ENCODE measurements at places on chromosomes 4 and X.

GRCh38 chr4:100414016-100414790, 103.6 kb downstream of the EMCN start:
- no peak for DNase-seq

DNA sequence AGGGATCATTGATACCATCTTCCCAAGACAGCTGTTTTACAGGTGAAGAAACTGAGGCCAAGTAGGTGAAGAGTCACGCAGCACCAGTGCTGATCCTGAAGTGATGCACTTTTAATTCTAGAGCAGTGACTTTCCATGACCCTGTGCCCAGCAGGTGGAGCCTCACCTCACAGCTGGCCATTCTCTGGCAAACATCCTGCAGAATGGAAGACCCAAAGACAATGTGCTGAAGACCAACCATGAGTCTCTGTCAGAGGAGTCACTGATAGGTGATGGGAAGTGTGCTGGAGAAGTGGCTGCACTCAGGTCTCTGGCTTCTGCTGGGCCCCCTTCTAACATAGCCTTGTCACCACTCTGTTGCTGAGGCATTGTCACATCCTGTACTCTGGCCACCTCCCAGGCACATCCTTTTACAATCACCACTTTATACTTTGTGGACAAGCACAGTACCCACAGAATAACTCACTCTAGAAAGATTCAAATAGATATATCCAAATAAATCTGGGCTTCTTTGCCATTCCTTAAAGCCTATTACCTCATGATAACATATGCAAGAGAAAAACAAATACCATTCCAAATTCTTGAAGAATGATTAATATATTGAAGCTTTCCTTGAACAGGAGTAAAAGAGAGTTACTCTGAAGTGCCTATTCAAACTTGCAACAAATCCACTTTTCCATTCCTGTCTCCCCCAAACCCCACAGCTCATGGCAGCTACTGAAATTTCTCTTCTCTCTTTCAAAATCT, 64.1 kb upstream of the SCOC start:
- DNase-seq, result no peak

- DNase-seq, result no peak
Observed at GRCh38 chrX:3462166-3462508, 115.7 kb upstream of the MXRA5 start.

DNA sequence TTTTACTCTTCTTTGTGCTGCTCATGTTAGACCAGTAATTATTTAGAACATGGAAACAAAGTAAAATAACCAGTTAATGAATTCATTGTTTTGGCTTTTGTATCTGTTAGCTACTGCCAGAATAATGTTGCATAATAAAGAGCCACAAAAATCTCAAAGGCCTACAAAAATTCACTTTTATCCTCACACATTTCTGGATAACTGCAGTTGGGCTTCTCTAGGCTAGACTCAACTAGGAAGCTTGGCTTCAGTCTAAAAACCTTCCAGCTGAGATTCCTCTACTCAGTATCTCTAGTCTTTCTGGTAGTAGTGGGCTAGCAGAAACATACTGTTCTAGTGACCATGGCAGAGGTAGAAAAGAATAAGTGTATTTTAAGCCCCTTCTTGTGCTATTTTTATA, 73.0 kb downstream of the FAT4 start:
- no peak for DNase-seq

DNA sequence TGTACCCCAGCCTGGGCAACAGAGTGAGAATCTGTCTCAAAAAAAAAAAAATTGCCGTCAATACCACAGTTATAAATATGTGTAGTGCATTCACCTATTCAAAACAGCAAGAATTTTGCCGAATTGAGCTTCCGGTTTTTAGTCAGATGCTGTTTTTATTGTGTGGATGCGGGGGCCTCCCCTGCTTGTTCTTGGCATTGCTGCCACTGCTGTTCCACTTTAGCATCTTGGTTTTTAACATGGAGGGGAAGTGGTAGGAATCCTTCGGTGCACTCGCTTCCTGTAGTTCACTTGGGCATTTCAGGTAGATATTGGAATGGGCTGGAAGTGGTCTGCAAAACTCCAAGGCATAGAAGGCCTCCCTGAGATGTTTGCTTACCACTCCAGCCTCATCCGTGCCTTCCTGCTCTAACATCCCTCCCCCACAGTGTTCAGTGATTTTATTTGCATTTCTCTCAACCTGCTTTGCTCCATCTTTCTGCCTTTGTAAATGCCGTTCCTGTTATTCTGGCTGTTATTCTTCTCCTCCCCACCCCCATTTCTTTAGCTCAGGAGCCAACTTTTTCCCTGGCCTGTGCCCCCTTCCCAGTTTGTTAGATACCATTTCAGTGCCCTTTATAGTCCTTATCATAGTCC, 25.5 kb downstream of the MOB1B start:
- no peak for DNase-seq

DNA sequence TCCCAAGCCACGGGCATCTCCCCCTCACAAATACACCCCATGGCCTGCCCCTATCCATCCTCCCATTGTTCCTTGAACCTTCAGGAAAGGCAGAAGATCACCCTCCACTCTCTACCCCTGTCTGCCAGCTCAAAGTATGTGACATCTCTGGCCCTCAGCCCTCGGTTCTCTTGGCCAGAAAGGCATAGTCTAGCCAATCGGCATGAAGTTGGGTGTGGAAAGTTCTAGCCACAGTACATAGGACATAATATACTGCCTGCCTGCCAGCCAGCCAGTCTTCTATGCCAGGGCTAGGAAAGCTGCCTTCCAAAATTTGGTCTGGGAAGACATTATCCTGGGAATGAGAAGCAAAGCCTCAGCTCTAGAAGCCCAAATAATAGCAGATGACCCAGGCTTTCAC, 3.2 kb upstream of the PLP1 start:
- DNase-seq, result no peak

GRCh38 chr4:182189103-182189878, 53.9 kb upstream of the TENM3 start:
- DNase-seq, result no peak

GRCh38 chr4:34733185-34733941, 1511.0 kb downstream of the ARAP2 start:
- no peak for DNase-seq

DNA sequence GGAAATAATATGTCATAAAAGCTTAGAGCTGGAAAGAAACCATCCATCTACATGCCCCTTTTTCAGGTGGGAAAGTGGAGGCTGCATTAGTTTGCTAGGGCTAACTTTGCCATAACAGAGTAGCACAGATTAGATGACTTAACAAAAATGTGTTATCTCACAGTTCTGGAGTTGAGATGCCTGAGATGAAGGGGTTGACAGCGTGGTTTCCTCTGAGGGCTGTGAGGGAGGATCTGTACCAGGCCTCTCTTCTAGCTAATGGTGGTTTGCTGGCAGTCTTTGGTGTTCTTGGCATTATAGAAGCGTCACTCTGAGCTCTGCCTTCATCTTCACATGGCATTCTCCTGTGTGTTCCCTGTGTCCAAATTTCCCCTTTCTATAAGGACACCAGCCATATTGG, 2.4 kb downstream of the CHRNA9 start:
- no peak for DNase-seq

DNA sequence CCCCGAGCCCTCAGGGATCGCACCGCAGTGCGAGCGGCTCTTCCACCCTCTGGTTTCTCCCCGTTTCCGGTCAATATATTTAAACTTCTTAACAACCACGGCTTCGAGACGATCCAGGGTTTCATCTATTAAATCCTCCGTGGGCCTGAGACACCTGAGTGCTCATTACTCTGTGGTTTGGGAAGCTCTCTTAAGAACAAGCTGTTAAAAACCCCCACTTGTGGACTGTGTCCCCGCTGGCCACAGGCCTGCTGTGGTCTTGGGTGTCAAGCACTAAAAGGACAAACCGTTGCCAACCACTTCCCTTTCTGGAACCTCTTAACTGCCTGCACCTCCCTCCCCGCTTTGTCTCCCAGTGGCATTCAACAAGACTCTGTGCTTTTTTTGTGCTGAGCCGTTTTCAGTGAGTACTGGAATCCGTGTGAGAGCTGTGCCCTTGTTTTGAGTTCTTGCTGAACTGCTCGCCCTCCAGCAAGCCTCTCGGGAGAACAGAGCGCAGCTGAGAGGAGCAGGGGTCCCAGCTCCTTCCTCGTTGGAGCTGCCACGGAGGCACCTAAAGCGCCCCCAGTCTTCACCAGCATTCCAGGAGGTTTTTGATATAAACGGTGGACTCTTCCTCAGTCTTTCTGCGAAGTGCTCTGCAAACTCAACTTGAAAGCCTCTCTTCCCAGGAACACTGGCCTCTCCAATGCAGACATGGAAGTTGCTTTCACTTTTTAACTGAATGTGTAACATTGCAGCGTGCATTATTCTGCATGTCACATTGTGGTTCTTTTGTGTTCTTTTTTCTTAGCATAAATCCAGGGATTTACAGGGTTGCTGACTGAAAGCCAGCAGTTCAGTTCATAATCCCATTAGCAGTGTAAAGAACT, 691 bp upstream of the IGFBP7 start:
- no peak for DNase-seq

GRCh38 chrX:154411981-154412340, 622 bp downstream of the TAFAZZIN start:
- DNase-seq, result peak; percentile 44

GRCh38 chr4:183722731-183723560, 63.9 kb downstream of the TRAPPC11 start:
- DNase-seq, result peak; percentile 76

DNA sequence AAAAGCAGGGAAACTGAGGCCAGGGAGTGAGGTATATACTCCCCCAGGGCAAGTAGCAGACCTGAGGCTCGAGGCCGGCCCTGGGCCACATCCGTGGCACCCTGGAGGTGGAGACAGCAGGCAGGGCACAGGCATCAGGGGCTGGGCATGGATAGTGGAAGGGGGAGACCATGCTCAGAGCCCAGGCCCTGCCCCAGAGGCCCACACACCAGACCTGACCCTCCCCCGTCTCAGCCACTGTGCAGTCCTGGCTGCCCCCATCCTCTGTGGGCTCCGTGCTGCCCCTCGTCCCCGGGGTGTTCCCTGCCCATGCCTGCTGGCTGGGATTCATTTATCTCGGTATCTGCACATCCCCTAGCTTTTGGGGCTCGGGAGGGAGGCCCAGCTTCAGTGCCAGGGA, 103.1 kb upstream of the NKX1-1 start:
- no peak for DNase-seq

DNA sequence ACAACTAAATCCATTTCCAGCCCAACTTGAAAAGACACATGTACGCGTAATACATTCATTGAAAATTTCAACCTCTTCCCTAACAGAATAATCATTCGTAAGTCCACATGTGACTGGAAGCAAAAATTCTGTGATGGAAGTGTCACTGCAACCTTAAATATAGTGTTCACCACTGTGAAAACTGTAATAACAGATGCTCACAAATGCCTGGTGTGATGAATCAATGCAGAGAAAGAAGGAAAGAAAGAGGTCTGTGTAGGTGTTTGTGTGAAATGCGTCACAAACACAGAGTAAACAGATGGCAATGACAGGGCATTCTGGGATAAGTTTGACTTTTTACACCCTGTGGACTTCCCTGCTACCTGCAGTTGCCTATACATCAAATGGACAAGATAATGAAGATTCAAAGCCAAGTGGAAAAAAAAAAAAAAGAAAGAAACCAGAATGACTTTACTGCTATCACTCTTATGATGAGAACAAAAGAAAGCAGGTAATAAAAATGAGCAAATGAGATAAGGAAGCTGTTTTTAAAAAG, 123.3 kb downstream of the EPHA5 start:
- no peak for DNase-seq

DNA sequence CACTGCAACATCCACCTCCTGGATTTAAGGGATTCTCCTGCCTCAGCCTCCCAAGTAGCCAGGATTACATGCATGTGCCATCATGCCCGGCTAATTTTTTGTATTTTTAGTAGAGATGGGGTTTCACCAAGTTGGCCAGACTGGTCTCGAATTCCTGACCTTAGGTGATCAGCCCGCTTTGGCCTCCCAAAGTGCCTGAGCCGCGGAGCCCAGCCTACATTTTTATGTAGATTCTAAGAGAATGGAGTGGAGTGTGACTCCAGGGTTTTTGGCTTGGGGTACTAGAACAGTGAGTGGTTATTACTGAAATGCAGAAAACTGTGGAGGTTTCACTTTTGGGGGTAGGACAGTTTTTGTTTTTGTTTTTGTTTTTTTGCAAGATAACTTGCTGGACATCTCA, 806.0 kb downstream of the ADGRL3 start:
- no peak for DNase-seq

DNA sequence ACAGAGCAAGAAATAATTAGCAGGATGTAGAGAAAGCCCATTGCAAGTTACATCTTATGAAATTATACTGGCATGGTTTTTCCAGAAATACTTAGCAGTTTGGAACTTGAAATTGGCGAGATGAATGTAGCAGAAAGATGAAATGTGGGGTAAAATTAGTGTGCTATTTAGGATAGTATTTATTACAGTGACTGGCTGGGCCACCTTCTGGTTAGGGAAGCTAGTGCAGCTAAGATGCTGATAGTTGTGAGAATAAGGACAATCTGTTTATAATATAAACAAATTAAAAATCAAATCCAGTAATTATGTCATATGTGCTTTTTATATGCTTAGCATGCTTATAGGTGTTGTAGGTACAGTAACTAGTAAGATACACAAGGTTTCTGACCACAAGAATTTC, 74.8 kb downstream of the IL15 start:
- DNase-seq, result no peak

- no peak for DNase-seq
Observed at GRCh38 chr4:104559502-104559901, 64.8 kb upstream of the CXXC4 start.

- DNase-seq, result no peak
Observed at GRCh38 chrX:64395568-64395929, 297 bp upstream of the MTMR8 start.
